ENCODE measurements at places on chromosomes 11 and 22.

DNA sequence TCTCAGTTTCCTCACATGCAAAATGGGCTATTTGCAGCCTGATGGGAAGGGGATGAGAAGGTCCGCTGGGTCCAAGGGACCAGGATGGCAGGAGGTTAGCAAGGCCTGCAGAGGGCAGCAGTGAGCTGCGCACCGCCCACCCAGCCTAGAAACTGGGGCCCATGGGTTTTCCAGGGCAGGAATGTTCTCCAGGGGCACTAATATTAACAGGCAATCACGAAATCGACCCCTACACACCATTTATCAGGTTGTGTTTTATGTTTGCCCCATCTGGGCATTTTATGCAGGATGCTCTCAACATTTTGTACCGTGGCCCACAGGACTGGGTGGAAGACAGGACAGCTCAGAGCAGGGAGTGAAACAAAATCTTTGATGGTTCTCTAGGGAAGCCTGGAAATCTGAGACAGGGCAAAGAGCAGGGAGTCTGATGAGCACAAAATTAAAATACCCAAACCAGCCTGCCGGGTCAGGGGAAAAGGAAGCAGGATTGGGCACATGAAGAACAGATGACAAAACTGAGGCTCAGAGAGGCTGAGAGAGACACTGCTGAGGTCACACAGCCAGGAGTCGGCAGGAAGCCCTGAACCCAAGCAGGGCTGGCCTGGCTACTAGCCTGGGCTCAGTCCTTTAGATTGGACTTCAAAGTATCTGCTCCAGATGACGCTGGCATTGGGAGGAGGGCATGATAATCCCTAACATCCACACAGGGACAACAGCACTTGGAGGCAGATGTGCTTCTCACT is 1.6 kb upstream of the BCR start:
- peak; percentile 66 for DNase-seq

- no peak for DNase-seq
These were observed 86.9 kb upstream of the PRR5 start for GRCh38 chr22:44615146-44615545.

GRCh38 chr11:128053981-128054931 is 533.1 kb downstream of the ETS1 start:
- peak; percentile 41 for DNase-seq

GRCh38 chr11:92846491-92847125 is 122.8 kb upstream of the MTNR1B start:
- DNase-seq: no peak

- no peak for DNase-seq
These were observed 10.3 kb upstream of the BDNF start for GRCh38 chr11:27710536-27710935.

GRCh38 chr22:24189249-24190158 is 8.2 kb downstream of the SUSD2 start:
- DNase-seq: no peak

DNA sequence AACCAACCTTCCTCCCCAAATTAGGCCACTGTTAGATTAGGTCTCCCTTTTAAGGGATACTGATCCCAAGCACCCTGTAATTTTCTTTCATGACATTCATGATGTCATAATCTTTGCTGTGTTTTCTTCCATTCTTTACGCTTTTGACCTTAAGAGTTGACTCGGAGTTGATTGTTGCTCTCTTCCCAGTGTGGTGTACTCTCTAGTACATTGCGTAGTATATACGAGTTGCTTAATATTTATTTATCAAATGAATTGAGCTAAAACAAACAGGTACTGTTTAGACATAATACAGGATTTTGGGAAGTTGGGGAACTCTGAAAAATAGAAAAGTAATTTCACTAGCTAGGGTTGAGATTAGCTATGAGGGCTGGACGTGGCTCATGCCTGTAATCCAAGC is 49.8 kb downstream of the SVIP start:
- DNase-seq: no peak

GRCh38 chr11:15206791-15207190 is 92.1 kb downstream of the INSC start:
- DNase-seq: no peak

DNA sequence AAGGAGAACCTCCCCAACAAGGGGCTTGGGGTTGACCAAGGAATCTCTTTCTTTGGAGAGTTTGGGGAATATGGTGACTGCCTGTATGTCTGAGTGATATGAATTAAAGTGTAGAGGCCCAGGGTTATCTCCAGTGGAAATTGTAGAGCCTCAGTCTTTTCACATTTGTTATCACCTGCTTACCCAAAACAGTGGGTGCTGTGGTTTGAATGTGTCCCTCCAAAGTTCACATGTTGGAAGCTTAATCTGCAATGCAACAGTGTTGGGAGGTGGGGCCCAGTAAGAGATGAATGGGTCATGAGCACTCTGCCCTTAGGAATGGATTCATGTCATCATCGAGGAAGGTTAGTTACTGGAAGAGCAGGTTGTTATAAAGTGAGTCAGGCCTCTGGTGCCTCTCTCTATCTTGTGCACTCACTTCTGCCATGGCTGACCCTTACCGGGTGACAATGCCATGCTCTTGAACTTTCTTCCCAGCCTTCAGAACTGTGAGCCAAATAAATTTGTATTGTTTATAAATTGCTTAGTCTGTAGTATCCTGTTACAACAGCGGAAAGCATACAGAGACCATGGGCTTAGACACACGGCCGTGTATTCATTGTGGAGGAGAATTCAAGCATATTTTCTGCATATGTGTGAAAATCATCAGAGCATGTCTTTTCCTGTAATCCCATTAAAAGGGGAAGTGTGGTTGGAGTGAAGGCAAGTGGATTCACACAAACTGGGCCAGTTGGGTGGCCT is 114.1 kb upstream of the TBCEL start:
- no peak for DNase-seq

DNA sequence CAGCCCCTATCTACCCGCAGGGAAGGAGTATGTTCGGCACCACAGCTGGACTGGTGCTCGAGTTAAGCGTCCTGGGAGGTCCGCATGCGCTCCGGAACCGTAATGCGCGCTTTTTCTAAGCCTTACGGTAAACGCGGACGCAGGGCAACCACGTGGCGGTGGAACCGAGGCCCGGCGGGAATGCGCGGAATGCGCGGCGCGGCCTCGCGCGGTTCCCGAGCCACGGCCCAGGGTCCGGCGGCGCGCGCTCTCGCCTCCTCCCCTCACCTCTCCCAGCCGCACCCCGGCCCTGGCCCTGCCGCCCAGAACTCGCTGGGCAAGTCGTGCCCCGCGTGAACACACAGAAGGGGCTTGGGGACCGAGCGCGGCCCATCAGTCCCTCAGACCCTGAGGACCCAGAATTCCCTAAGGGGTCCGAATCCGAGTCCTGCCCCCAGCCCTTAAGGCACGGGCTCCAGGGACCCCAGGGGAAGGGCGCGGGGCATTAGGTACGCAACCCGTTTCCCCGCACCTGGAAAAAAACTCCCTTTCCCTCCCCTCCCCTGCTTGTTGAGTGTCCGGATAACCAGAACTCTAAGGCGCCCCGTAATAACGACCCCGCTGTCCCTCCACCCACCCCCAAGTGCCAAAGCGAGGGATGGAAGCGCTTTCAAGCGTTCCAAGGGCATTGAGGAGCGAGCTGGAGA is 4.3 kb upstream of the CCND1 start:
- peak; percentile 69 for DNase-seq

DNA sequence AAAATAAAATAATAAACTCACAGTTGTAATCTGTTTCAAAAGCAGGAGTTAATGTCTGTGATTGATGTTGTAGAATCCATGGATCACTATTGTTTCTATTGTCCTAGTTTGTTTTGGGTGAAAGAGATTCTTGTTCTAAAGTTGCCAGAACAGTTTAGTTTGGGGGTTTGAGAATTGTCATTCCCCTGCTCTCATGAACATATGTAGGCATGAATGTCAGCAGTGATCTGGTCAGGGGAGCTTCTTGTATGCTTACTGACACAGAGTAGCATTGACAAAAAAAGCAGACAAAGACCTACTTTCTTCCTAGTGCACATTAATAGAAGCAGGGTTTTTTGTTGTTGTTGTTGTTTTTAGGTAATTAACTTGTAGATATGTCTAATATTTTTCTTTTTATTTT is 38.6 kb downstream of the ARHGAP1 start:
- no peak for DNase-seq

DNA sequence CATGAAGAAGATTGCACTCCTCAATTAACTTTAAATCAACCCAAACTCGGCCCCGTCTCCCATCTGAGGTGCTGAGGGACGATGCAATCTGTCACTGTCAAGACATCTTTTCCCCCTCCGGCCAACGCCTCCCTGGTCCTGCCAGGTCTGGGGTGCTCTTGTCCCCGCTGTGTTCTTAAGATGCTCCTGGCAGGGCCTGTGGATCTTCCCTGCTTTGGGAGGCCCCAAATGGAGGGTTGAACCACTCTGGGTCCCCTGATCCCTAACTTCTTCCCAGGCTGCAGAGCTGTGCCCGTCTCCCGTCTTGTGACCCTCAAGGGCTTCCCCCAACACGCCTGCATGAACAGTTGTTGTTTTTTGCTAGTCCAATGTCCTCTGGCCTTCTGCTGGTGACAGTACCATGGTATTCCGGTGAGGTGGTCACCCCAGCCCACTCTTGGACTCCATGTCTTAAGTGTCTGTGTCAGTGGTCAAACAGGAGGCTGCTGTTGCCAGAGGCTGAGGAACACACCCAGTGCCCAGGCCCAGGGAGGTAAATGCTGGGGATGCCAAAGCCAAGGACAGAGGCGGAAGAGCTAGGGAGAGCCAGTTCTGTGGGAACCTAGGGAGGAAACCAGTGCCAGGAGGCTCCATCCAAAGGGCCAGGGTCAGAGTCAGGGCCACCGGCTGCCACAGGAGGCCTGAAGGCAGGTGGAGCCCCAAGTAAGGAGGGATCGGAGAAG is 70.6 kb upstream of the SHANK2 start:
- no peak for DNase-seq

DNA sequence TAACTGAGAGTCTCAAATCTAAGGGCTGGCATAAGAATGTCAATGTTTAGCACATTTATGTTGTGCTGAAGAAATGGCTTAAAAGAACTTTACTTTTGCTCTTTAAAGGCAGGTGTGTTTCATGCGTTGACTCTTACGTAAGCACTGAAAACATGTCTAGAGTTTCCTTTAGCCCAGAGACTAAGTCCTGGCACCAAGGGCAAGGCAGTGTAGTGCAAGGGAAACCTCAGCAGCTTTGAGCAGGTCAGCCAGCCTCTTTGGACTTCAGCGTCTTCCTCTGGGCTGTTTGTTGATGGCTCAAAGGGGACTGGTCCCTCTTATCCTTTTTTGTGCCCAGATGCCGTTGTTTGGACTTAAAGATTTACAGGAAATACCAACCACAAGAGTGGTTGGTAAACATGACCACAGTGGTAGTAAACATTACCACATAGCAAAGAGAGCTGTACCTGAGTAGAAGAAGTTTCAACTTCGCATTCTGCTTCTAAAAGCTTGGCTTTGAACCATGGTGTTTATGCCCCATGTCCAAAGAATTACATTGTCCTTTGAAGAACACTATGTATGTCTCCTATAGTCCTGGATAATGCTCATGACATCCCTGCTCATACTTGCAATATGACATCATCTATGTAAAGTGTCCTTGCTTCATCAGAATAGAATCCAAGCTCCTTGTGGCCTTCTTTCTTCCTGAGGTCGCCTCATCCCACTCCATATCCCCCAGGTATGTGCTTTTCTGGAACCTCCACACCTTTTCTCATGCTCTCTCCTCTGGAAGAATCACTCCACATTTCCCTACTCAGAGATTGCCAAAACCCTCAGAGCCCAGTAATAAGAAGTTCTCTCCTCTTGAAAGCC is 23.5 kb downstream of the TENM4 start:
- DNase-seq: no peak

GRCh38 chr11:680476-680875 is 14.5 kb downstream of the DEAF1 start:
- no peak for DNase-seq

DNA sequence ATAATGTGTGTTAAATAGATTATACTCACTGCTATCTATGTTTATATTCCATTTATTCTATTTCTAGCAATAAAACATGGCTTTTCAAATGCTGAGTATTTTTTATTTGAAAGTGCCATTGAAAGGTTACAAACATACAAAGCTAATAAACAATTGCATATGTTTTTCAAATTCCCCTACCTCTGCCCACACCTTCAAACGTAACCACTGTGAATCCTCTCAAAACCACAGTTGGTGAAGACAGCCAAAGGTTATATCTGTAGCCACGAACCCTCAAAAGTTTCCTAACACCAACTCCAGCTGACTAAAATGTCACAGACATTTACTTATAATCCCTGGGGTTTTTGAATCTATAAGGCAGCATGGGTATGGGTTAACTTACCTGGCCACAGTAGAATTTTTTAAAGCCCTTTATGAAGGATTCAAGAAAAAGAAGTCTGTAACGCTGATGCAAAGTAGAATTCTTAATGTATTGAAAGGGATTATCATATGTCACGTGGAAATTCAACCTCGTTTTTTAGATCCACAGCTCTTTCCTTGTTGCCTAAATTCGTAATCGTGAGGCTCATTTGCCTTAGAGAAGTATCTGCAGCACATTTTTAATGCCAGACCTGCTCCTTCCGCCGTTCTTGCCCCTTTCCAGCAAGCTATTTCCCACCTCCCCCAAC is 122.5 kb upstream of the ZC3H12C start:
- no peak for DNase-seq

- DNase-seq: no peak
These were observed 24.5 kb downstream of the PISD start for GRCh38 chr22:31637447-31637890.

Data from NCI-H526 treated with DMSO at 0.1 percent for 48 hours (cell line).